Right atrium auricular region (tissue), 2 donors: ENCODE measurements at places on chromosomes 11 and 22. TPM values are rescaled to one million over a fixed set of nuclear protein-coding genes. Genes with fewer than 3 reads are reported as not detected.
A peak's percentile ranks its signal among the peaks of the same experiment; 100 is the strongest.

DNA sequence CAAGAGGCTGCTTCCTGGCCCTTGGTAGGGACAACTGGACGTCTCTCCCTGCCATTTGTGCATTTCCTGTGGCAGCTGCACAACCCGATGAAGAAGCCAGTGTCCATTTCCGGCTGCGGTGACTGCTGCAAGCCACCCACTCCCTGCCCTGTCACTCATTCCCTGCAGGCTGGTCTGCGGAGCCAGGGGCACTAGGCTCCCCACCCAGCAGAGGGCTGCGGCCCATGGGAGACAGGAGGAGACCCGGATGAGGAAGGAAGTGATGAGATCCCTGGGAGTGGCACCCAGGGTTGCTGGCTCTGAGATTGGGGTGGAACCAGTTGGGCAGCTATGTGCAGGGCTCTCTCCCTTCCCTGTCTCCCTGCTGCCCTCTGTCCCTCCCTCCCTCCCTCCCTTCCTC, 10.0 kb upstream of the MYRF start:
- DNase-seq, result no peak

- DNase-seq, result no peak
Measured at GRCh38 chr11:2529636-2530035, 84.8 kb downstream of the KCNQ1 start.

DNA sequence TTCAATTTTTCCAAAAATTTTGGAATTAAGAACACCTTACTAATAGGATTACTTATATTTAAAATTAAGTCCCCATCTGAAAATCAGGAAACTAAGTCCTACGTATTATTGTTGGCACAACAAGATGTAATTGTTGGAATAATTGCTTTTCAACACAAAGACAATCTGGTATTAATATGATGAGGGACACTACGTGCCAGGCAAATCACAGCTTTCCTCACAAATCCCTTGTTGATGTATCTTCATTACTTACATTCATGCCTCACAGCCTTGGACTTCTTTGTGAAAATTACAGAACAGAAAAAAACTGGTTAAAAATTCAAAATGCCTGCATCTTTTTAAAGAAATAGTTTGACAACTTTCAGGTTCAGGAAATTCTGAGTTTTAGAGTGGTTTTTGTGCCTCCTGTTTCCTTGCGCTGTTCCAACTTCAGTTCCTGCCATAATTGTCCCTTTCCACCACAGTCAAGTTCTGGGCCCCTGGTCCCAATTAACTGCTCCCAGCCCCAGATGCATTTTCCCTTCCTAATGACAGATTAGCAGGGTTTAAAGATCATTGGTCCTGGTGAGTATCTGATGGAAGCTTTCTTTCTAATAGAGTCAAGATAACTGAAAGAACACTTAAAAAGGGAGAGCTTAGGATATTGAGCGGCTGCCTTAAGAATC, 23.3 kb upstream of the CCDC34 start:
- no peak for DNase-seq

GRCh38 chr22:27867085-27867952, 51.7 kb downstream of the PITPNB start:
- no peak for DNase-seq

GRCh38 chr11:121291896-121292494, 576 bp upstream of the SC5D start:
- DNase-seq, result peak; percentile 59

- no peak for DNase-seq
Measured at GRCh38 chr22:22342697-22343580, 98.4 kb downstream of the VPREB1 start.

- no peak for DNase-seq
Measured at GRCh38 chr11:85355921-85356320, 271.2 kb downstream of the DLG2 start.

DNA sequence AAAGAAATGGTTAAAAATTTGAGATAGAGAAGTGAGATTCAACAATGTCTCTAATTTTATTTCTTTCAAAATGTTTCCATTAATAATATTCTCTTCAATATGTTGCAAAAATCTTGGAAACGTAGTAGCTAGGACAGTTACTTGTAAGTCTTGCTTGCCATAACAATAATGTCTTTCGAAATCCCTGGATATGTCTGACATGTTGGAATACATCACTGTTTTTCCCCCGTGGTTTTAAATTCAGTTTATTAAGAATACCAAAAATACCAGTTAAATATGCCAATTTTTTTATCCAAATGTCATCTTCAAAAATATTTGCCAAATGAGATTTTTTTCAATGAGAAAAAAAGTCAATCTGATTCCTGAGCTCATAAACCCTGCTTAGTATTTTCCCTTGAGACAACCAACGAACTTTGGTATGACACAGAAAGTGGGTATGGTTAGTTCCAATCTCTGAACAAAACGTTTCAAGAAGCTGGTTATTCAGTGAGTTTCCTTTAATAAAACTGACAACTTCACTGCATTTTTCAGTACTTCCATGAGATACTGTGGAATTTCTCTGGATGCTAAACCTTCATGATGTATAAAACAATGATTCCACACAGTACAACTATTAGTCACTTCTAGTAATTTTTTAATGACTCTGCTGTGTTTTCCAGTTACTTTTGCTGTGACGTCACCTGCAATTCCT, 36.7 kb upstream of the AMPD3 start:
- no peak for DNase-seq

Gene SYCE3
- not detected for total RNA-seq

Gene KCNQ1OT1
- 0.35 TPM for total RNA-seq

Gene SPDYC
- not detected for total RNA-seq

Gene LIF
- total RNA-seq, result 0.79 TPM

Gene CCDC83
- not detected for total RNA-seq

Gene OR2AG1
- not detected for total RNA-seq

Gene CD82
- total RNA-seq, result 17.7 TPM
